ENCODE measurements at places on chromosomes 5 and 9.
A peak's percentile ranks its signal among the peaks of the same experiment; 100 is the strongest.

DNA sequence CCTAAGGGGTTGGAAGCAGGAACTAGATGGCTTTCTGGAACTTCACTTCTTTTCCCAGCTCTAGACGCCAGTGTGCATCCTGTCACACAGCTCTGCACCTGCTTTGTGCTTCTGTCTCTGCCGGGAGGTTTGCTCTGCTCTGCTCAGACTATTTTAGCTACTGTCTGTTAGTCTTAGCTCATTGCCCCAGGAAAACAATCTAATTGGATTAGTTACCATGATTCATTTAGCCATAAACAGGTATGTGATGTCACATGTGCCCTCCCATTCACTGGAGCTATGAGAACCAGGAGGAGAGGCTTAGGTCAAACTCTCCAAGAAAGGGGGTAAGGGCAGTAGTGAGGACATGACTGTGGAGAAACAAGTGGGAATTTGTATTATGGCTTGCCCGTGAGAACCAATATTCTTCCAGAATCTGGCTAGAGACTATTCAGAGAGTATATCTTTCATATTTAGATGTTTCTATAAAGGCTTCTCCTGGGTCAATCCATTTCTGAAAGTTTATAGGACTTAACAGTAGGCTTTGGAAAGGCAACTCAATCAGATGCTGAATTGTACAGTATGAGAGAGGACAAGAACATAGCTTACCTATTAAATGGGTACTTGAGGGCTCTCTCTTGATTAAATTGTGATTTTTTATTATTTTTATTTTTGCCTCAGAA lies 22.4 kb upstream of the NREP start:
- no peak for DNase-seq

DNA sequence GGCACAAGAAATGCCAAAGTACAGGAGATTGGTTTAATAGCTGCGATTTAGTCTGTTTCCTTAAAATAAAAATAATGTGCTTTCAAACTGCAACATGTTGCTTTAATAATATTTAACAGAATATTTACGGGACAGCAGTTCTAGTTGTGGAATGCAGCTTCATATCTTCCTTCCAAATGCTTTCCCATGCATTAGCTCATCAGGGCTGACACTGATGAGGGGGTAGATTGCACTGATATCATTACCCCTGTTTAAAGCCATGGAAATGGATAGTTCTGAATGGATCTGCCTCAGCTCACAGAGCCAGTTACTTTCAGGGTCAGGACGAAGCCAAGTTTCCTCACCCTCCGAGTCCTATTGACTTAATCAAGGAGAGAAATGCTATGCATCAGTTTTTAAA lies 93.2 kb upstream of the OSMR start:
- no peak for DNase-seq

DNA sequence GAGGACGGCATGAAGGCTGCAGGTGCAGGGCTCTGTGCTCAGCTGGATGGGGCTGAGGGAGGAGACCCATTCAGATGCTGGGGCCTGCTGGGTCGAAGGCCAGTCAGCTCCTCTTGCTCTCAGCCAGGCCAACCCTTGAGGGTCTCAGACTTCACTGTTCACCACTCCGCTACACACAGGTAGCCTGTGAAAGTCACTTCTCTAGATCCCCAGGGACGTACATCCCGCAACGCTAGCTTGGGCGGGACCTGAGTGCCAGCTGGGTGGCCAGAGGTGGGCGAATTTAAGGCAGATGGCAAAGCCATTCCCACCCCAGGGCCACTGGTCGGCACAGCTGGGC lies 42.2 kb upstream of the FCN1 start:
- DNase-seq, result no peak

GRCh38 chr5:131649161-131649560 lies 14.1 kb upstream of the RAPGEF6 start:
- DNase-seq, result no peak

GRCh38 chr5:83204651-83205050 lies 127.3 kb downstream of the XRCC4 start:
- DNase-seq, result no peak

DNA sequence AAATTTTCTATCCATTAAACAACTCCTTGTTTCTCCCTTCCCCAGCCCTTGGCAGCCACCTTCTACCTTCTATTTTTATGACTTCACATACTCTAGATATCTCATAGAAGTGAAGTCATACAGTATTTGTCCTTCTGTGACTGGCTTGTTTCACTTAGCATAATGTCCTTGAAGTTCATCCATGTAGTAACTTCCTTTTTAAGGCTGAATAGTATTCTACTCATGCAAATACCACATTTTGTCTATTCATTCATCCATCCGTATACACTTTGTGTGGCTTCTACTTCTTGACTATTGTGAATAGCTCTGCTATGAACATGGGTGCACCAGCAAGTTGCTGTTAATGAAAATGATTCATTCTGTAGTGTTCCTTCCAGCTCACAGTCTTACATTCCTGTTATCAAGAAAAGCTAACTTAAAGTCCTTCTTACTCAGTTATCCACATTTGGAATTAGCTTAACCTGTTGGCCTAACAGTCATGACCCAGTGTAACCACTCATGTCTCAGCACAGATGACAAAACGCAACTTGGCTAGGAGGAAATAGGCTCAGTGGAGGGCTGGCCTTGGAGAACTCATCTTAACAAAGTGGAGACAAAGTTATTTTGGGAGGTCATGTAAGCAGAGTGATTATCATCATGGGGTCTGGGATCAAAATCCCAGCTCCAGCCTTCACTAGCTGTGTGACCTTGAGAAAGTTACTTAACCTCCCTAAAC lies 129.7 kb upstream of the MAP3K1 start:
- no peak for DNase-seq

DNA sequence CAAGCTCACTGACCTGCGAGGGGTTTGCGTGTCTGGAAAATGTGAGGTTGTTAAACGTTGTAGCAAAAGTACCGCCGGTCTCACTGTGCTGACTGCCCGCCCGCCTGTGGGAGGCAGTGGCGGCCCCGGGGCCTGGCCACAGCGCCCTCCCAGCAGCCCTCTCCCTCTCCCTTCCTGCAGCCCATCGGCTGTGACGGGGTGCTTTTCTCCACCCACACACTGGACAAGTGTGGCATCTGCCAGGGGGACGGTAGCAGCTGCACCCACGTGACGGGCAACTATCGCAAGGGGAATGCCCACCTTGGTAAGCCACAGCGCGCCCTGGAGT lies 6.2 kb downstream of the ADAMTSL2 start:
- DNase-seq, result no peak

GRCh38 chr5:120327180-120327579 lies 136.9 kb upstream of the PRR16 start:
- DNase-seq, result no peak

GRCh38 chr5:6228257-6229250 lies 149.8 kb downstream of the MED10 start:
- no peak for DNase-seq

DNA sequence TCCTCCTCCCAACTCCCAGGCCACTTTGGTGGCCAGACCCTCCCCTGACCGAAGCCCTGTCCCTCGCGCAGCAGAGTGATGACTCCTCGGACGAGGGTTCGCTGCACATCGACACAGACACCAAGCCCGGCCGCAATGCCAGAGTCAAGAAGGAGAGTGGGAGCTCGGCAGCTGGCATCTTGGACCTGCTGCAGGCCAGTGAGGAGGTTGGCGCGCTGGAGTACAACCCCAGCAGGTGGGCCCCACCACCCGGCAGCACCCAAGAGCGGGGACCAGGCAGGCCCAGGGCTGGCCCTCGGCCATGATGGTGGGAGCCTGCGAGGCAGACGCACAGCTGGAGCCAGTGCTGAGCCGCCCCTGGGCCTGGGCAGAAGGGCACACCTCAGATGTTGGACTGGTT lies 90.6 kb downstream of the PHF2 start:
- no peak for DNase-seq

- no peak for DNase-seq
These were observed 99.3 kb downstream of the KCNIP1 start for GRCh38 chr5:170603109-170603508.

DNA sequence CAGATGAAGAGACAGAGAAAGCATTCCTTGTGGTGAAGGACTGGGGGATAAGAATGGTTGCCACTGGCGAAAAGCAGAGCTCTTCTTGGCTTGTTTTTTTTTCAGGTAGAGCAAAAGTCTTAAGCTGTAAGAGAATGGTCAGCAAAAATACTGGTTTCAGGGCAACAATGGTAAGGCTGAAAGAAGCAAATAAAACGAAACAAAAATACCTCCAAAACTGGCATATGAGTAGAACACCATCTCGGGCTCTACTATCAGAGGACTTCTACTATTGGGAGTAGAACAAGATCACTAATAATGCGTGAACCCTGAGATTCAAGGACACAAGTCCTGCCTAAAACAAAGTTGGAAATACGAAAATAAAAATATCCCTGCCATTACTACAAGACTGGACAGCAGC lies 1823.2 kb upstream of the CDH6 start:
- DNase-seq, result no peak

GRCh38 chr5:172683645-172684471 lies 42.8 kb downstream of the NEURL1B start:
- peak; percentile 41 for DNase-seq

- DNase-seq, result no peak
These were observed 38.2 kb downstream of the FBXW2 start for GRCh38 chr9:120755044-120755443.

DNA sequence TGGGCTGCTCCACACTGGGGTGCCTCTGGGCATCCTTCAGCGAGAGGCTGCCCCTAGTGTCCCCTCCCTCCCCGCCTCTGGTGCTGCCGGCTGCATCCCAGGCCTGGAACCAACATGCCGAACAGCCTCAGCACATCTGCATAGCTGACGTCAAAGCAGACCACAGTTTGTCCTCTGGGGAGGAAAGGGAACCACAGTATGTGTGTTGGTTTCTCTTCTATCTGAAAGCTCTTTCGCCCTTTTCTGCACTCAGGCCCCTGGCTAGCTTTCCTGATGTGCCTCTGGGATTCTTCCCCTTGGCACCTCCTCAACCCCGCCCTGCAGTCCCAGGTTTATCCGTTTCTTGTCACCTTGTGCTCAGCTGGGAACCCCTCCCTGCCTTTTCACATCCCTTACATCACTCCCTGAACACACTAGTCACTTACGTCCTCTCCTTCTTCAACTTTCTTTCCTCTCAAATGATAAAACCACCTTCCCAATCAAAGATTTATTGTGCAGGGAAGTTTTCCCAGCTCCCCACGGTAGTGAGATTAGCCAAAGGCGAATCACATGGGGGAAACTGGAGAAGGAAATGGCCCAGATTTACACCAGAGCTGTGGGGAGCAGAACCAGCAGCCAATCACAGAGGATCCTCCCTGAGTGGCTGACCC lies 35.5 kb upstream of the B4GALT1 start:
- DNase-seq, result no peak

DNA sequence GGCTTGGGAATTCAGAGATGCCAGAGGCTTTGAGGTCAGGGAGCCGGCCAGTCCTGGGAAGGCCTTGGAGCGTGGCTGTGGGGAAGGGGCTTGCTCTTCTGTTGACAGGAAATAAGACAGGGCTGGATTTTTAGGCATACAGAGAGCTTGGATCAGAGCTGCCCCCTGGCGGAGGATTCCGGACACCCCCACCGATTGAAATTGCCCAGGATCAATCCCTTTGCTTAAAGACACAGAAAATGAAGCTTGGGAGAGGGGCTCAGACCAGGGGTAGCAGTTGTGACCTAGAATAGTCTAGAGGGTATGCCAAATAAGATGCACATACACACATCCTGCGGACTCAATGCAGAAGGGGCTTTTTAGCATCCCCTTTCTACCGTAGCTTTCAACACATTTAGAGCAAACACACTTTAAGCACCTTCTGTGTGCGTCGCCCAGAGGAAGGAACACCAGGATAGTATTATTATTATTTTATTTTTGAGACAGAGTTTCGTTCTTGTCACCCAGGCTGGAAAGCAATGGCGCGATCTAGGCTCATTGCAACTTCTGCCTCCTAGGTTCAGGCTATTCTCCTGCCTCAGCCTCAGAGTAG lies 1.7 kb upstream of the NTMT1 start:
- DNase-seq, result no peak

- no peak for DNase-seq
These were observed 1.9 kb downstream of the DBH start for GRCh38 chr9:133638076-133638475.

DNA sequence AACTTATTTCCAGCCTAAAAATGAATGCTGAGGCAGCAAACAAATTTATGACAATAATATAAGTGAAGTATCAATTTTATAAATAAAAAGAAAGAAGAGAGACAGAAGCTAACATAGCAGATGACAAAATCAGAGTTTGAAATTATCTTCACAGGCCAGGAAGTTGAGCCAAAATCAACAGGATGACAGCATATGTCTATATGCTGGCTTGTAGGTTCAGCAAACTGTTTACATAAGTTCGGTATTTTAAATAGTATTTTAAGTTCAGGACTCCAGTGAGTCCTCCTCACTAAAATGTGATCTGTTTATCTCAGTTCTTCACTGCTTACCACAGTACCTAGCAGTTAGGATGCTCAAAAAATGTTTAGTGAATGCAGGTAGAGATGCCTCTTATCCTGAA lies 359.6 kb upstream of the SMC2 start:
- no peak for DNase-seq

DNA sequence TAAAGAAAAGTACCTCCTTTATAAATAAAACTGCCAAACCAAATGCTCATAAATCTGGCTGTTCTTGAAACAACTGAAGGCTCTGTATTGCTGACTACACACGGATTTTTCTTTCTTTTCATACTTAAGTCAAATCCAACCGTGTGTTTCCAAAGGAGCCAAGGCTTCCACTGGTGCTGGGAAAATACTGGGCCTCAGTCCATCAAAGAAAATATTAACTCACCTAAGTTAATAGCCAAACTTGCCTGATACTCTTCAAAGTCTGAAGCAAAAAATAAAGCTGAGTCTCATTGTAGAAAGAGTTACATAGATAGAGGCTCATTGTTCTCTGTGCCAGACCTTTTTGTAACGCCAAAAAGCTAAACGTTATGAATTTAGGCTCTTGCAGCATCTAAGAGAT lies 350.4 kb upstream of the CDH9 start:
- no peak for DNase-seq

GRCh38 chr9:113228130-113228665 lies 6.9 kb downstream of the SLC31A1 start:
- DNase-seq, result no peak

DNA sequence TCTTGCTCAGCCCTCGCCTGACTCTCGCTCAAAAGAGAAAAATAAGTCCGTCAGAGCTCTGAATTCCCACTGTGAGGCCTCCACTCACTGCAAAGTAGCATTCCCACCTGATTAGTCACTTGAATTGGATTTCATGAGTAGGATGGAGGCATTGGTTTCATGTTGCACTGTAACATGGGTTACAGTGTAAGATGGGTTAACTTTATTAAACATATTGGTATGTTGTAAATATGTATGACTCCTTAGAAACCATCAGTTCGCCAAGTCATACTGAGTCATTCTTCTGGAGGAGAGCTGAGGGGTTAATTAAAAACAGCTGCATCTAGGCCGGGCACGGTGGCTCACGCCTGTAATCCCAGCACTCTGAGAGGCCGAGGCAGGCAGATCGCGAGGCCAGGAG lies 93.8 kb upstream of the BNC2 start:
- no peak for DNase-seq

DNA sequence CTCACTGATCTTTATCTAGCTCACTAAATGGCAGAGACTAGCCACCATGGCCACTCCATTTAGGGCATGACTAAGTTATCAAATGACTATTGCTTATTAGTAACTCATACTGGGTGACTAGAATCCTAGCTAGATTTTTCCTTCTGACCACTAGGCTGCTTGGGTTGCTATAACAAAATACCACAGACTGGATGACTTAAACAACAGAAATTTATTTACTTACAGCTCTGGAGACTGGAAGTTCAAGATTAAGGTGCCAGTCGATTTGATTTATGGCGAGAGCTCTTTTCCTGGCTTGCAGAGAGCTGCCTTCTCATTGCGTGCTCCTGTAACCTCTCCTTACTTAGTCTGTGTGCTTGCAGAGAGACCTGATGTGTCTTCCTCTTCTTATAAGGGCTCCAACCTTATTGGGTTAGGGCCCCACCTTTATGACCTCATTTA lies 55.0 kb upstream of the APC start:
- no peak for DNase-seq

- DNase-seq, result no peak
These were observed 233.1 kb upstream of the GAS1 start for GRCh38 chr9:87180361-87180760.
